Stimulated activated CD4-positive, alpha-beta T cell treated with anti-CD3 and anti-CD28 coated beads, Interleukin-4, amount 100 ng/mL, for 4 hours (primary cell): ENCODE measurements at places on chromosomes 12 and 14.

- no peak for DNase-seq
Observed at GRCh38 chr12:88856201-88856600, 275.9 kb upstream of the KITLG start.

GRCh38 chr14:84969501-84969900 is 560.4 kb upstream of the FLRT2 start:
- DNase-seq = no peak

DNA sequence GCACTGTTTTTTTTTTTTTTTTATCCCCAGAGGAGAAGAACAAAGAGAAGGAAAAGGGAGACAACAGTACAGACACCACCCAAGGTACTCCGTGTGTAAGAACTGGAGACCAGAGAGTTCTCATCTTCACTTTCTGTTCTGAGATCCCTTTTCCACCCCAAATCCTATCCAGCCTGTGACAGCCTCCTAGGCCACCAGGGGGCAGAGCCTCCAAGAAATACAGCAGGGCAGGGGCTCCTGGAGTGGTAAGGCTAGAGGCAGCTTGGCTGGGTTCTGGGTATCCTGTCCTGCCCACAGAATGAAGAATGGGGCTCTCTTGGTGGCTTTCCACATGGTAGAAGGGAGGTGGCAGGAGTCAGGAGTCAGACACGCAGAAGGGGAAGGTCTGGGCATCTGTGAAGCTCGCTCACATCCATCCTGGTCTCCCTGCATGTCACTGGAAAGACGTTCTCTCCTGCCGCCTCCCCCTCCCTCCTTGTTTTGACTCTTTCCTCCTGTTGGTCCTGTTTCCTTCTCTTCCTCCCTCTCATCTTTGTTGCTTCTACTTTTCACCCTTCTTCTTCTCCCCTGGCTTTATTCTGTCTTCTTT is 12.0 kb downstream of the CLSTN3 start:
- peak; percentile 52 for DNase-seq

DNA sequence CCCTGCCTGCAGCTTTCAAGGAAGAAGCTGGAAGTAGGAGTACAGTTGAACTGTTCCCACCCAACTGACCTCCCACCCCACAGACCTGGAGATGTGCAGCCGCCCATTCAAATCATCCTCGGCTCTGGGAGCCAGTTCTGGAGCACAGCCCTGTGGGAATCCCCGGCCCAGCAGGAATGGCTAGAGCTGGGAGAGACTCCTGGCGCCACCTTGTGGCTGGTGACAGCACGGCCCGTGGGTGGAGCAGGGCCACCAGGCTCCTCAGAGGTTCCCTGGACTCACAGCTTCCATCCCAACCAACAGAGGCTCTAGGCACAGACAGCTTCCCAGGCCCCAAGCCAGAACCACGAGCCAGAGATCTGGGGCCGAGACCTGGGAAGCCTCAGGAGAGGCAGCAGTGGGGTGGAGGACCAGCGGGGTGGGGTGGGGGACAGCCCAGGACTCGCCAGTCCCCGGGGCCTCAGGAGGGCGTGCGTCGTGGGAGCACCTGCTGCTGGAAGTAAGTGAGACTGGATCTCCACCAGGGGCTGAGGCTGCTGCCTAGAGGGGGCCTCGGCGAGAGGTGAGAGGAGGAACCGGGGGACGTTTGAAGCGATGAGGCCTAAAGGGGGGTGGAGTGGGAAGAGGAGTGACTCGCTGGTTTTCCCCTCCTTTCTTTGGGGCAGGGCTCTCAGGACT is 43.4 kb downstream of the RNF34 start:
- peak; percentile 74 for DNase-seq

GRCh38 chr14:86882818-86883217 is 1110.2 kb downstream of the GALC start:
- DNase-seq = no peak

- no peak for DNase-seq
Observed at GRCh38 chr14:20341646-20342045, 1.8 kb upstream of the PARP2 start.

GRCh38 chr12:3097186-3097804 is 20.1 kb downstream of the TSPAN9 start:
- DNase-seq = no peak

- DNase-seq = no peak
Observed at GRCh38 chr14:69017706-69018105, 38.6 kb upstream of the ACTN1 start.

DNA sequence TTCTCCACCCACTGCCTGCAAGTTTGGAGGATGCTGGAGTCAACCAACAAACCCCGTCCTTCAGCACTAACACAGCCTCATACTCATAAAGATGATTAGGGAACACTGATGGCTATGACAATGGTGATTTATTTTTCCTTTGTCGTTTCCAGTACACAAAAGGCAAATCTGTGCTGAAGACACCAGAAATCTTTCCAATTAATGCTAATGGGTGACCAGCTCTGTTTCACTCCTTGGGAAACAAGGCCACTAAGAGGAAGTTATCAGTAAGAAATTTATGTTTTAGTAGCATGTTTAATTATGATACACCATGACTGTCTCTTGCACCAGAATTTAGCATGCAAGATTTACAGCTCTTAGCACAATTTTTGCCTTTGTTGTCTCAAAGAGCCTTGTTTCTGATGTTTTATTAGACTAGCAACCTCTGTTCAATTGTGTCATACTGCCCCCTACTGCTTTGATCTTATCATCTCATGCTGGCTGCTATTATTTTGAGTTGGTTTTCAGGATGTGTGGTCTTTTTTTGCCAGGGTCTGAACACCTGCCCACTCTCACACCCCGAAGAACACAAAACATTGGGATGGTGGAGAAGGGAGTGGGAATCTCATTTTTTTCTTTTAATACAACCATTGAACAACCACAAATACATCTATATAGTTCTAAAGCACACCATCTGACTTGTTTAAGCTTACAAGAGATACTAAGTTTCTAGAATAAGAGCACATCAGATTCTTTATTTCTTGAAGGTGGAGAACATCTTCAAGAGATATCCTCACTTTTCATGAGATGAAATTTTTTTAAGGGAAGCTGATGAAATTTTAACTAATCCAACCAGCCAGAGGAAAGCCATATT is 160.9 kb downstream of the SPTSSA start:
- DNase-seq = no peak

- no peak for DNase-seq
Observed at GRCh38 chr12:21852251-21852650, 77.7 kb upstream of the KCNJ8 start.

DNA sequence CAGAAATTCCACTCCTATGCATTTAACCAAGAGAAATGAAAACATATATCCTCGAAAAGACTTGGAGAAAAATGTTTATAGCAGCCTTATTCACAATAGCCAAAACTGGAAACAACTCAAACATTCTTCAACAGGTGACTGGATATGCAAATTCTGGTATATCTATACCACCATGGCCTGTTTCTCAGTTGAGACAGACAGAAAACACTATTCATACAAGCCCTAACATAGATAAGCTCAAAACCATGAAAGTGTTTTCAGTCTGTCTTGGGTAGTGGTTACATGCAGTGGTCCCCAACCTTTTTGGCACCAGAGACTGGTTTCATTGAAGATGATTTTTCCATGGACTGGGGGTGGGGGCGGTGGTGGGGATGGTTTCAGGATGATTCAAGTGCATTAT is 83.8 kb downstream of the SRGAP1 start:
- no peak for DNase-seq

DNA sequence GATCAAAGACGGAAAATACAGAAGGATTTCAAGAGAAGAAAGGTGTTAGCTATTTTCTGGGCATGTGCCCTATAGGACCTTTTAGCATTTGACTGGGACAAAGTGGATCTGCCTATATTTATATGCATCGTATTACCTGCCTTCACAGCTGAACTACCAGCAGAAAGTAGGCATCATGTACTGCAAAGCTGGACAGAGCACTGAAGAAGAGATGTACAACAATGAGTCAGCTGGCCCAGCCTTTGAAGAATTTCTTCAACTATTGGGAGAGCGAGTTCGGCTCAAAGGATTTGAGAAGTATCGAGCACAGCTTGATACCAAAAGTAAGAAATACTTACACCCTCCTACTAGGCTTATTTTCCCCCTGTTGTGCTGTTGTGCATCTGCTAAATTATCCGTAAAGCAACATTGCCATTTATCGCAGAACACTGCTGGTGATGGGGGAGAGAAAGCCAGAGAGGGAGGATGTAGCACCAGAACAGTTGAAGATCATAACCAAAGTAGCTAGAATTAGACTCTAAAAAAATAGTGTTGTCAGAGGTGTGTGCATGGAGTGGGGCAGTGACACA is 282.0 kb upstream of the RGS6 start:
- DNase-seq = no peak

DNA sequence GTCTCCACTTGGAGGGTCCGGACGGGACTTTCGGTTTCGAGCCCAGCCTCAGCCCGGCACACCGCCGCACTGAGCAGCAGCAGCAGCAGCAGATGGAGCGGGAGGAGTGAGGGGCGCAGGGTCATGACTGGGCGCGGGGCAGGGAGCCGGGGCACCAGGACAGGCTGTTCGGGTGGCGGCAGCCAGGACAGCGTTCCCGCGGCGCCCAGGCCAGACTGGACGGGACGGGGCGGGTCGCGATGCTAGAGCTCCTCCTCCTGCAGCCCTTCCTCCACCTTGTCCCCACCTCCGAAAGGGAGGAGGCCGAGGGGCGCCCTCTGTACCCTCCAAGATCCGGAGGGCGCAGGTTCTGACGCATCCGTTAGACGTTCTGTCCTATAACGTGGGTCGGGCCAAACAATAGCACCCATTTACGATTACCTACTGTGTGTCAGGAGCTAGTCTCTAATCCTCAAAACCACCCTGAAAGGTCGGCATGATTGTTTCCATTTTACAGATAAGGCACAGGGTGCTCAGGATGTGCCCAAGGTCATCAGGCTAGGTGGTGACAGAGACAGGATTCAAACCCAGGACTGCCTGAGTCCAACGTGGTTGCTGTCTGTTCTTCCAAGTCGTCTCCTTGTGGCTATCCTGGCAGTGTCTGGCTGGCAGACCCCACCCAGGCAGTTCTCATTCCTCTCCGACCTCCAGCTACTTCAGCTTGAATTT is at the start of gene FKBP11:
FKBP11 (minus strand) TSS at position 189 of the 708 bp plus-strand sequence; CDS start at position 125, 64 bp downstream.
- DNase-seq = peak; percentile 83

DNA sequence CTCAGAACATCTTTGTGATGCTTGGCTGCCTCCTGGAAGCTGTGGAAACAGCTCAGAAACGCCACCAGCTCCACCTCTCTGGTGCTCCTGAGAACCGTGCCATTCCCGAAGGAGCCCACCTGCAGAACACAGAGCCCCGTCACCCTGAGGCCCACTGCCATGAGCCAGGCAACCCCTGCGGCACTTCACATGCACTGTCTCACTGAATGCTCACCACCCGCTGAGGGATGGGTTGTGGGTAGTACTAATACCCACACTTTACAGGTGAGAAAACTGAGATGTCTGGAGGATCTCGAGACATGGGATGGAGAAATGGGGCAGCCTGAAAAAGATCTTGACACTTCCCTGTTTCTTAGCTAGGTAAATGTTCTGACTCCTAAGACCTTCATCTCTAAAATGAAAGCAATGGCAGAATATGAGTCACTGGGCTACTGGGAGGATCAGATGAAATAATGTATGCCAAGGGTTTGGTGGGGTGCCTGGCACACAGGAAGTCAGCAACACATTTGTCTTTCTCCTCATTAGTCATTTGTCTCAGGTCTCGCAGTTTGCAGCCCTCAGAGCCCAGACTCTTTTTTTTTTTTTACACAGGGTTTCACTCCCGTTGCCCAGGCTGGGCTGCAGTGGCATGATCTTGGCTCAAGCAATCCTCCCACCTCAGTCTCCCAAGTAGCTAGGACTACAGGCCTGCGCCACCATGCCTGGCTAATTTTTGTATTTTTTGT is 5.3 kb downstream of the OASL start:
- DNase-seq = peak; percentile 32

DNA sequence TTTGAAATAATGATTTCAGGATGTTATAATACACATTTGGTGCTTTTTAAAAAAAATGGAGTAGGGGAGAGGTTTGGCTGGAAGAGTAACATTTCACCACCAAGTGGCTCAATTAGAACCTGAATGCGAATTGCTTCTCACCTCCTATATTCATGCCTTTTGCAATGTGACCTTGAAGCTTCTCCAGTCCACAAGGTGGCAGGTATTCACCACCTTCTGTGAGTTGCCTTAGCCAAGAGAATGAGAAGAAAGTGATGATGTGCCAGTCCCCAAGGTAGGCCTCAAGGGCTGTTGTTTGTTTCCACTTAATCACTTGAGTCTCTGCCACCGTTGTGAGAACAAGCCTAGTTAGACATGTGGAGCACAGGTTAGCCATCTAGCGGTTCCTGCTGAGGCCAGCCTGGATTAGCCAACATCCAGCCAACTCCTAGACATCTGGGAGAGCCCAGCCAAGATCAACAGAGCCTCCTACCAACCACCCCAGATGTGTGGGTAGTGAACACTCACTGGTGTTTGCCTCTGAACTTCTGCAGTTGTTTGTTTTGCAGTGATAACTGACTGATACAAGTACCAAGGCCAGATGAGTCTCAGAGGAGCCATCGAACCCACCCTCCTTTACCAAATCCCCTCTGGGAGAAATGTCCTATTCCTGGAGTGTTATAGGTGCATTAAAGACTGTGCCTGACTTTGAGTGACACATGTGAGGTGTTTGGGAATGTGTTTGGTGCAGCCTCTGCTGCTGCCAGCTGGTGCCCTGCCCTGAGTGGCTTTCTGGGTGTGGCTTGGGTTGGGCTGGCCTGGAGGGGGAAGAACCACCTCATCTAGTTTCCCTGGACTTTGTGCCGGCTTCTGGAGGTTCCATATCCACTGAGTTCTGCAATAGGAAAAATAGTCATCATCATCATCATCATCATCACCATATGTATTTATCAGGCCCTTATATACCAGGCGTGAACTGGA is 132.5 kb upstream of the RFLNA start:
- no peak for DNase-seq

GRCh38 chr12:108465417-108465816 is 49.7 kb upstream of the FICD start:
- DNase-seq = no peak

- no peak for DNase-seq
Observed at GRCh38 chr14:71739273-71739990, 192.8 kb upstream of the RGS6 start.

DNA sequence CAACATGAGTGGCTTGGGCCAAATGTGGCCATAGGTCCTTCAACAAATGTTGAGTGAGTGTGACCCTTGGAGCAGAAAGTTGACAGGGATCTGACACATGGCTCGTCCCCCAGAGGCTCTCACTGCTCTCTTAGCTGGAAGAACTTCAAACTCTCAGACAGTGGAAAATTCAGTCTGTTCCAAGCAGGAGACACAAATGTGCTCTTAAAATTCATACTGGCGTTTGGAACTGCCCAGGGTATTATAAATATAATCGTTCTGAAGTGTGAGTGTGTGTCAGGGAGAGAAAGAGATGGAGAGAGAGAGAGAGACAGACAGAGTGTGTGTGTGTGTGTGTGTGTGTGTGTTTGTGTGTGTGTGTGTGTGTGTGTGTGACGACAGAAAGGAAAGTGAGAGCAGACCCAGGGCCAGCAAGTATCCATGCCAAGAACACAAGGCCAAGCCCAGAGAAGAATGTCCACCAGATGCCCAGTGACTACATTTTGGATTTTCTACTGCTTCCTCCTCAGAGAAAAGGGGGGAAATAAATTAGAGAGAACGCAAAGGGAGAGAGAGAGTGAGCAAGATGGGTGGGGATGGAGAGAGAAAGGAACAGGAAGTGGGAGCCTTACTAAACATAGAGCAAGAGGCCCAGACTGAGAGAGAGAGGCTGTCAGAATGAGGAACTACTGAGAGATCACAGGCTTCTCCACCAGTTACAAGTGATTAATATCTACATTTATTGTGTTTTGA is 193.6 kb upstream of the NUDT4 start:
- DNase-seq = no peak

- DNase-seq = no peak
Observed at GRCh38 chr12:8950221-8950527, 729 bp upstream of the M6PR start.
